ENCODE measurements at places on chromosomes 11 and 22.

DNA sequence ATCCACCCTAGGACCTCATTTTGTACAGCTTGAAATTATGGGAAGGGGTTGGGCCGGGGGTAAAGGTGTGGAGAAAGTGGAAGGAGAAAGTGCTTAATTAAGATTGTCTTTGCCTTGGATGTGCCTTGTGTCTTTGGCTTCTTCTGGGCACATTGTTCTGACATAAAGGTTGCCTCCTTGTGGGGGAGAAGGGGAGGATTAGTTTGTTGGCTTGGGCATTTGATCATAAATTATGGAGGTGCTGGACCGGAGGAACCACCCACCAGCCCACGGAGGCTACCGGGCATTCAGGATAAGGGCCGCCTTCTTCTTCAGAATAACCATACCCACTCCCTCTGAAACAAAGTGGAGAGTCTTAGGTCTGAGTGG, 1.3 kb downstream of the PAFAH1B2 start:
- DNase-seq: no peak

- DNase-seq: no peak
Observed at GRCh38 chr22:20965104-20965887, 1.8 kb upstream of the AIFM3 start.

- no peak for DNase-seq
Observed at GRCh38 chr11:12900496-12900895, 108.6 kb upstream of the RASSF10 start.

- DNase-seq: no peak
Observed at GRCh38 chr22:45422237-45422983, 8.9 kb downstream of the RIBC2 start.

- DNase-seq: no peak
Observed at GRCh38 chr22:43479962-43480361, 68.1 kb downstream of the MPPED1 start.

Data from NCI-H1048 (cell line).